ENCODE measurements at places on chromosomes 6 and 20.

- no peak overlapping the region for H3K4me3 ChIP-seq
- no peaks in the 10 kb centered on the region for H3K27me3 ChIP-seq
- H3K36me3 ChIP-seq: no peaks in the 10 kb centered on the region
- peak; percentile 9 for DNase-seq
- no peaks in the 10 kb centered on the region for H3K4me1 ChIP-seq
Observed at GRCh38 chr6:170087941-170088581, 202.8 kb downstream of the DLL1 start.

DNA sequence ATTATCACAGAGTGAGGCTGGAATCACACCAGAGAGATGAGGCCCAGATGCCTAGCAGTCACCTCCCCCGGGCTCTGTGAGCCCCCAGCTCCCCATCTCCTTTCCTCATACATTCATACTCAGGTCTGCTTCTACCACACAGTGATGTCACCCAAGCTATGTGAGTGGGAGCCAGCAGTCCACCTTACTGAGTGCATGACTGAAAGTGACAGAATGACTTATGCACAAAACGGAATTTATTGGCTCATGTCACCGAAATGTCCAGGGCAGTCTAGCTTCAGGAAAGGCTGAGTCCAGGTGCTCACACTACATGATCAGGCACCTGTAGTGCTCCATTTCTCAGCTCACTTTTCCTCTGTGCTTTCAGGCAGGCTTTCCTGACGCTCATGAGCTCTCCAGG lies 36.7 kb upstream of the CCN6 start:
- H3K4me1 ChIP-seq: no peaks in the 10 kb centered on the region
- no peak for DNase-seq
- no peak overlapping the region for H3K27ac ChIP-seq
- no peaks in the 10 kb centered on the region for H3K36me3 ChIP-seq

DNA sequence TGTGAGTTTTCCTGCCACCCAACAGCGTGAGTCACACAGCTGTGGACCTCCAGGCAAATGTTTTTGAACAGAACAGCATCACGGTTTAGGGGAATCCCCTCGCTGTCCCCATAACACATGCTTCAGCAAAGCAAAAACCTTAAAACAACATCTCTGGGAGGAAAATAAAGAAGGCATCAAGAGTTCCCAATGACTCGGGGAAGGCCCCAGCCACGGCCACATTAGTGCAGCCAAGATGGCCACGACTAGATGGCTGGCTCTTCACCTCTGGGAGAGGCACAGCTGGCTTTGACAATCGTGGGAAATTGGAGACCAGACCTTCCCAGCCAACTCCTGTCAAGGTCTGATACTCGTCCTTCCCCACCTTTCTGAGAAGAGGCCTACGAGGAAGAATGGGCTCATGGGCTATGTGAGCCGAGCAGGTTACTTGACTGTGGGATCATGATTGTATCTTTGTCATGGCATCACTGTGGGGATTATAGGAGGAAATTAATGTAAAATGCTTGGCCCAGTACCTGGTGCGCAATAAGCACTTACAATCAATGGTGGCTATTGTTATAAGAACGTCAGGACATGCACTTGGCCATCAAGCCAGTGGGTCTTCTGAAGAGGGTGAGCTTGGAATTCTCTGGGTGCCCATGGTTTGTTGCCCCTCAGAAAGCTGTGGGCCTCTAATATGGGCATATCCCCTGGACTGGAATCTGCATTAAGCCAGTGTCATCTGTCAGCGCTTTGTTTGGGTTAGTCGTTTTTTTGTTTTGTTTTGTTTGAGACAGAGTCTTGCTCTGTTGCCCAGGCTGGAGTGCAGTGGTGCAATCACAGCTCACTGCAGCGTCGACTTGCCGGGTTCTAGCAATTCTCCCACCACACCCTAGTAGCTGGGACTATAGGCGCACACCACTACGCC lies 43.6 kb downstream of the FGD2 start:
- no peaks in the 10 kb centered on the region for H3K27me3 ChIP-seq
- no peaks in the 10 kb centered on the region for H3K36me3 ChIP-seq
- H3K27ac ChIP-seq: peak overlapping the region; percentile 26
- DNase-seq: no peak
- H3K4me1 ChIP-seq: peaks cover 20% of the 10 kb centered on the region

- DNase-seq: no peak
- no peak overlapping the region for H3K4me3 ChIP-seq
- no peak overlapping the region for H3K27ac ChIP-seq
Observed at GRCh38 chr20:44600758-44601201, 18.4 kb downstream of the PKIG start.

DNA sequence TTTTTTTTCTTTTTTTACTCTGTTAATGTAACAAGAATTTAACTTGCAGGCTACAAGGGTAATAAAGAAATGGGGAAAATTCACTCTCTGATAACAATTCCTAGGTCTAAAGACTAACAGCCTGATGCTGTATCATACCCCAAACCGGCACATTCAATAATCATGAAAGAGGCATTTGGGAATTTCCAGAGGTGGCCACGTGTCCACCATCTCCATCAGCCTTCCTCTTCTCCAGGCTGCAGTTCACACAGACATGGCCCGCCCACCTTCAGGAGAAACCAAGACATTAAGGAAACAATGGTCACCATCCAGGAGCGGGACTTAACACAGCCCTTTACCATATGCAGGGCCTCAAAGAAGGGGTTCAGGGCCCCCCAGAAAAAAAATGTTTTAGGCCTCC lies 44.8 kb downstream of the PDE10A start:
- DNase-seq: no peak
- H3K4me1 ChIP-seq: peaks cover 21% of the 10 kb centered on the region
- H3K36me3 ChIP-seq: no peaks in the 10 kb centered on the region
- no peak overlapping the region for H3K27ac ChIP-seq

GRCh38 chr6:155521719-155522118 lies 66.1 kb upstream of the NOX3 start:
- DNase-seq: no peak
- no peak overlapping the region for H3K4me3 ChIP-seq
- H3K36me3 ChIP-seq: no peaks in the 10 kb centered on the region
- no peak overlapping the region for H3K27ac ChIP-seq
- no peaks in the 10 kb centered on the region for H3K27me3 ChIP-seq

GRCh38 chr6:119331663-119332286 lies 17.8 kb downstream of the MAN1A1 start:
- peaks cover 20% of the 10 kb centered on the region for H3K4me1 ChIP-seq
- no peaks in the 10 kb centered on the region for H3K27me3 ChIP-seq
- no peak for DNase-seq

DNA sequence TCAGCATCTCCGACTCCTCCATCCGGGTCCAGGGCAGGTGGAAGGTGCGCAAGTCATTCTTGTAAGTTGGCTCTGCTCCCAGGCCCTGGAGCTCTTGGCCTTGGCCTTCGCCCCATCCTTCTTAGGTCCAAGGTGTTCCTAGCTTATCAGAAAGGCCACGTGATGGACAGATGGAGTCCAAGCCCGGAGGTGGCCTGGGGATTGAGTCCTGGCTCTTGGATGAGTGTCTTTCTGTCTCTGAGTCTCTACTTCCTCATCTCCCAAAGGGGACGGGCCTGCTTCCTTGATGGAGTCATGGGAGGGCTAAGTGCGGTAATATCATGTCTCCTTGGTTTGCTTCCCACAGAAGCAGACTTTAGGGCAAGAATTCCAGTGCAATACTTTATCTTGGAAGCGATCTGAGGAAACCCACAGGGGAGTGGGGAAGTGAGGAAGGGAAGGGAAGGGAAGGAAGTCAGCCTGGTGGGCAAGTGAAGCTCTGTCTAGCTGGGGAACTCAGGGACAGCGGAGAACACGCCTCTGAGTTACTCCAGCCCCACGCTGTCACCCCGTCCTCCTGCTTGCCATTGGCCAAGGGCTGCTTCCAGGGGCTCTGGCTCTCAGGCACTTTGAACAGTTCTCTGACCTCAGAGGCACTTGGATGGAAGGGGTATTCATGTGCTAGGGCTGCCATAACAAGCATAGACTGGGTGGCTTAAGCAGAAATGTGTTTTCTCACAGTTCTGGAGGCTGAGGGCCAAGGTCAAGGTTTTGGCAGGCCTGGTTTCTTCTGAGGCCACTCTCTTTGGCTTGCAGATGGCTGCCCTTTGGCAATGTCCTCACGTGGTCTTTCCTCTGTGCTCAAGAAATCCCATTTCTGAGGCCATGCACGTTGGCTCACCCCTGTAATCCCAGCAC lies 4.8 kb downstream of the LBP start:
- peaks cover 41% of the 10 kb centered on the region for H3K4me1 ChIP-seq
- no peak overlapping the region for H3K27ac ChIP-seq
- H3K36me3 ChIP-seq: no peaks in the 10 kb centered on the region
- no peaks in the 10 kb centered on the region for H3K27me3 ChIP-seq

DNA sequence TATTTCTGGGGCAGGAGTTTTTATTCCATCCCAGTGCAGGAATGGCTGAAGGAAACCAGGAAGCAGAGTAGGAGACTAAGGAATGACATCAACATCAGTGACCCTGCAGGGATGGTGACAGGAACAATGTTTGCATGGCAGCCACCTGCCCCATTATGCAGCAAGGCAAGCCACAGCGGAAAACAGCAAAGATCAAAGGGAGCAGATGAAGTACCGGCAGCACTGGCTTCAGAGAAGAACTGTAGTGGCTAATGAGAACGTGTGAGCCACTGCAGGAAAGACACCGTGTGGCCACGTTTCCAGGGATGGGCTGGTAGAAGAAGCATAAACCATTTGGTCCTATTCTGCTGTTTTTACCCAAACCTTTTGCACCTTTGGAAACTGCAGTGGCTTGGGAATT lies 52.9 kb upstream of the TAB2 start:
- H3K27me3 ChIP-seq: no peaks in the 10 kb centered on the region
- H3K36me3 ChIP-seq: no peaks in the 10 kb centered on the region
- H3K27ac ChIP-seq: no peak overlapping the region
- H3K4me3 ChIP-seq: no peak overlapping the region
- DNase-seq: no peak

- no peaks in the 10 kb centered on the region for H3K27me3 ChIP-seq
- H3K27ac ChIP-seq: peak overlapping the region; percentile 91
- DNase-seq: no peak
- H3K4me3 ChIP-seq: peak overlapping the region; percentile 93
- H3K4me1 ChIP-seq: peaks cover 32% of the 10 kb centered on the region
Observed at GRCh38 chr6:8064638-8065518, 689 bp upstream of the BLOC1S5 start.

GRCh38 chr6:25477006-25477590 lies 174.9 kb upstream of the SCGN start:
- H3K4me3 ChIP-seq: no peak overlapping the region
- peak overlapping the region; percentile 32 for H3K27ac ChIP-seq
- peaks cover 18% of the 10 kb centered on the region for H3K36me3 ChIP-seq
- H3K4me1 ChIP-seq: peaks cover 8% of the 10 kb centered on the region

GRCh38 chr20:51412333-51412871 lies 130.1 kb downstream of the NFATC2 start:
- no peak overlapping the region for H3K27ac ChIP-seq
- peaks cover 7% of the 10 kb centered on the region for H3K36me3 ChIP-seq
- H3K4me1 ChIP-seq: peaks cover 20% of the 10 kb centered on the region
- H3K27me3 ChIP-seq: peaks cover 3% of the 10 kb centered on the region
- DNase-seq: no peak

GRCh38 chr20:43844778-43845614 lies 69.7 kb upstream of the TOX2 start:
- H3K4me3 ChIP-seq: no peak overlapping the region
- no peak overlapping the region for H3K27ac ChIP-seq
- no peak for DNase-seq
- no peaks in the 10 kb centered on the region for H3K36me3 ChIP-seq
- H3K4me1 ChIP-seq: no peaks in the 10 kb centered on the region

DNA sequence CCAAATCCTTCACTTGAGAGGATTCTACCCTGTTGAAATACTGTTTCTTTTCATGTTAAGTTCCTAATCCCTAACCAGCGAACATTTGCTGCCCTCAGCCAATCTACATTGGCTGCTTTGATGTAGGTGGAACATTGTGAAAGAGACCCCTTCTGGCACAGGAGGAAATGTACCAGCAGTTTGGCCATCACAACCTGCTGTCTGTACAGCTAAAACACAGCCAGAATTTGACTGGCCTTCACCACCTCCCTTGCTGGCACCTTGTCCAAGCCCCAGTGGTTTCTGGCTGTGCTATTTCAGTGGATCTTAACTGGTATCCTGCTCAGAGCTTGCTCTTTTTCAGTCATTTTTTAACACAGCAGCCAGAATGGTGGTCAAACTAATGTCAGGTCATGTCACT lies 202.1 kb upstream of the EPHA7 start:
- H3K27ac ChIP-seq: no peak overlapping the region
- no peaks in the 10 kb centered on the region for H3K27me3 ChIP-seq
- no peaks in the 10 kb centered on the region for H3K4me1 ChIP-seq
- DNase-seq: no peak
- H3K4me3 ChIP-seq: no peak overlapping the region

GRCh38 chr6:19067165-19067564 lies 680.0 kb downstream of the RNF144B start:
- H3K27me3 ChIP-seq: no peaks in the 10 kb centered on the region
- H3K4me3 ChIP-seq: no peak overlapping the region
- no peaks in the 10 kb centered on the region for H3K4me1 ChIP-seq

GRCh38 chr6:165649166-165650137 lies 13.6 kb downstream of the PDE10A start:
- no peaks in the 10 kb centered on the region for H3K36me3 ChIP-seq
- no peak for DNase-seq
- no peak overlapping the region for H3K27ac ChIP-seq
- H3K4me1 ChIP-seq: peaks cover 10% of the 10 kb centered on the region

GRCh38 chr20:8357703-8358102 lies 225.6 kb downstream of the PLCB1 start:
- no peak overlapping the region for H3K27ac ChIP-seq
- H3K4me1 ChIP-seq: peaks cover 28% of the 10 kb centered on the region
- DNase-seq: no peak
- no peaks in the 10 kb centered on the region for H3K36me3 ChIP-seq
- no peak overlapping the region for H3K4me3 ChIP-seq
- H3K27me3 ChIP-seq: no peaks in the 10 kb centered on the region

DNA sequence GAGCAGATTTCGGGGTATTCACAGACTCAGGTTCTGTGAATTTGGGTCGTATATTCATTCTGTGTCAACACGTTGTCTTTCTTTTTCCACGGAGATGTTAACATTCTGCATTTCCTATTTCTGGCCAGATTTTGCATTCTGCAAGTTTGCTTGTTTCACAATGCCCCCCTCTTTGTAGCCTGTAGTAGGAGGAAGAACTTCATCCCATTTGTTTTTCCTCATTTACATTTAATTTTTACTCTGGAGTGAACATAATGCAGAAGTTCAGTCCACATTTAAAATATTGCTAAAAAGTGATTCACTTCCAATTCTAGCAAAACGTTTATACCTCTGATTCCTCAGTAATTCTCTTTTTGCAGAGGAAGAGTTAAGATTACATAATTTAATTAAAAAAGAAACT lies 12.9 kb downstream of the TAGAP start:
- no peak overlapping the region for H3K27ac ChIP-seq
- H3K4me3 ChIP-seq: no peak overlapping the region
- H3K4me1 ChIP-seq: no peaks in the 10 kb centered on the region

DNA sequence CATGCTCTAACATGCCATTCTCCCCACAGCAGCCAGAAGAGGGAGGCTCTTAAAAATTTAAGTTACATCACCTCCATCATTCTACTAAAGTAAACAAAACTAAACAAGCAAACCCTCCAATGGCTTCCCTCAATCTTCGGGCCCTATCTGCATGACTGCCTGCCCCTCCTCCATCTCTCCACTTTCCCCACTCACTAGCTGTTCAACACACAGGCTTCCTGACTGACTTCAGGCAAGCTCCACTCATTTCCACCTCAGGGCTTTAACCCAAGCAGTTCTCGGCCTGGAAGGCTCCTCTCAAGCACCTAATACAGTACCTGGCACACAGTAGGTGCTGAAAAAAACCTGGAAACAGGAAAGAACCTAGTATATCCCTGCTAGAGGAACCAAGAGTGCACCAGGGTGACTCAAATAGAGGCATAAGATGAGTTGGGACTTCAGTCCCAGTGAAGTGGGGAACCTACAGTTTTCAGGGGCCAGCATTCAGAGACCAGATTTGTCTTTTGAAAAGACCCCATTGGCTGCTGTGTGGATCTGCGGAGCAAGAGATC lies 2.8 kb downstream of the AHCY start:
- H3K27me3 ChIP-seq: no peaks in the 10 kb centered on the region
- peaks cover 10% of the 10 kb centered on the region for H3K36me3 ChIP-seq
- H3K27ac ChIP-seq: no peak overlapping the region
- DNase-seq: no peak

All from WTC11 (cell line).